ENCODE measurements at places on chromosomes 12 and 14.

- no peak for DNase-seq
Measured at GRCh38 chr14:75432411-75432810, 4.6 kb downstream of the JDP2 start.

DNA sequence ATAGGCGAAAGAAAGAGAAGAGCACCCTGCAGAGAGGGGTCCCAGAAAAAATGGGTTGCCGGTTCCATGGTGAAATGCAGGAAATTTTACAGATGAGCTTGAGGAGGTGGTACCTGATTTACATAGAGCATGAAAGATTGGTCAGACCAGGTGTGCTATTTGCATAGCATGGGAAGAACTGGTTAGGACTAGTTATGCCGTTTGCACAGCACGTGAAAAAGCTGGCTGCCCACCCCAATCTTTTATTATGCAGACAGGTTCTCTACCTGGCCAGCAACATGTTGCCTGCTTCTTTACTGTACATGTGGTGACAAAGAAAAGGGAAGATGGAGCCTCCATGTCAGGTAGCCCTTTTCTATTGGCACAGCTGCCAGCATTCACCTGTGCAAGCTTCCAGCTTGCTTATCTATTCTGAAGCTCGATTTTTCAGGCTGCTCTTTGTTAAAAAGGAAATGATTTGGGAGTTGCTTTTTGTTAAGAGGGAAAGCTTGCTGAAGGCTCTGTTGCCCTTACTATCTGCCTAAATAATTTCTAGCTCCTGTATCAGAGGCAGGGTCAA is 62.9 kb upstream of the ELK3 start:
- no peak for DNase-seq

GRCh38 chr12:105573574-105573973 is 243.1 kb downstream of the C12orf75 start:
- no peak for DNase-seq

- no peak for DNase-seq
Measured at GRCh38 chr12:80711866-80712265, 4.4 kb downstream of the MYF6 start.

- no peak for DNase-seq
Measured at GRCh38 chr14:26839481-26839880, 241.6 kb upstream of the NOVA1 start.

GRCh38 chr12:87960566-87960965 is 68.6 kb downstream of the C12orf50 start:
- no peak for DNase-seq

DNA sequence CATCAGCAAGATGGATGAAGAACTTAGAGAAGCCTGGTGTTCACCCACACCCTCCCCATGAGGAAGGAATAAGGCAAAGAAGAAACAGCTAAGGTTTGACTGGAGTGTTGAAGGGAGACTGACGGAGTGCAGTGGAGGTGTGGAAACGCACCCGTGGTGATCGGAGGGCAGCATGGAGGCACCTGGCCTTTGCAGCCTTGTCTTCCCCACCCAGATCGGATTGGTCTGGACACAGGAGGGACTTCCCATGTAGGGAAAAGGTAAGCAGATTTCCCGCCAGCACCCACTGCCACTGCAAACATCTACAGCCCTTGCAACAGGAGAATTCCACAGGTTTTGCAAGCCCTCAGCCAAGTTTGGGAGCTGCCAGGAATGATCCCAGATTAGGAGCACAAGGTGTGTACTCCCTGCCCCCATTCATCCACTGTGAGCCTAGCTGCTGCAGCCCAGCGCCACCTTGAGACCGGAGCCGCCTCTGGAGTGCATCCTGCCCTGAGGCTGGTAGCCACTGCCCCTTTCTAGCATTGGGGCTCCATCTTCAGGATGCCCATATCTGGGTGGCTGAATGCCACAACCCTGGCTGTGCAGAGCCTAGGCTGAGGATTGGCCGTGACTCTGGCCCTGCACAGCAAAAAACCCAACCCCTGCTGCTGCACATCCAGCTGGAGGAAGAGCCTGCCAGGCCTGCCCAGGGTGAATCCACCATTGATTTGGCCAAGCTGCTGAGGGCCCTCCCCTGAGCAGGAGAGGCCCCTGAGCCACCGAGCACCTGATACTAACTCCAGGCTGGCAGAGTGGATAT is 411.1 kb downstream of the TMEM121 start:
- no peak for DNase-seq

DNA sequence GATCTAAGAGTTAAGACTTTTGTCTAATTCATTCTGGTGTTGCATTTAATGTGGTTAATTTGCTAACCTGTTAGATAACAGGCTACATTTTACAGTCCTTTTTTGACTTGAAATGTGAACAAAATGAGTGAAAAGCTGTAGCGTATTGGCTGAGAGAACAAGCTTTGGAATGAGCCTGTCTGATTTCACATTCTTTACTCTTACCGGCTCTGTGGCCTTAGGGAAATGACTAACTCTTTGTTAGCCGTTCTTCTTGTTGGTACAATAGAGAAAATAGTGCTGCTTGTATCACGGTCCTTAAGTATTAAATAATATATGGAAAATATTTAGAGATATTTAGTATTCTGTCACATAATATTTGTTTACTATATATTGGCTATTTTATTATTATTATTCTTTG is 1.9 kb downstream of the MNAT1 start:
- no peak for DNase-seq

Measured in stimulated activated CD8-positive, alpha-beta memory T cell treated with anti-CD3 and anti-CD28 coated beads, Interleukin-4, amount 100 ng/mL, for 4 hours (primary cell).